ENCODE measurements at places on chromosomes 2 and 18. TPM values are rescaled to one million over a fixed set of nuclear protein-coding genes. Genes with fewer than 3 reads are reported as not detected.

- no peaks in the 10 kb centered on the region for H3K27me3 ChIP-seq
- H3K27ac ChIP-seq, result no peak overlapping the region
- no peak overlapping the region for H3K4me3 ChIP-seq
These were observed 290.2 kb upstream of the ACVR2A start for GRCh38 chr2:147554521-147555107.

GRCh38 chr18:58316396-58317342, 272.6 kb downstream of the NEDD4L start:
- no peak for DNase-seq
- H3K4me3 ChIP-seq, result no peak overlapping the region
- peaks cover 81% of the 10 kb centered on the region for H3K4me1 ChIP-seq
- H3K27me3 ChIP-seq, result no peaks in the 10 kb centered on the region

DNA sequence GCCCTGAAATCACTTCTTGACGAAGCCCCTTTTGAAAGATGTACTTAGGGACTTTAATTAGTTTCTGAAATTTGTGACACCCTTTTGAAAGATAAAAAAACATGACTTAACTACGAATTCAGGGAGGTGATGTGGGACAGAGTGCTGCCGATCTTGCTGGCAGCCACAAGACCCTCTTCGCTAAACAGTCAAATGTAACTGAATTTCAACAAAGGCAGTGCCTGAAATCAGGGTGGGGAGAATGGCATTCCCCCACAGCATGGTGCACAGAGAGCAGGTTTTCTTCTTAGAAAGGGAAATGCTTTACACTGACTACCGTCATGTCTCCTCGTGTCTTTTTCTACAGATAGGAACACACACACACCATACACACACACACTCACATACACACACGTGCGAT, 640.2 kb upstream of the POU3F3 start:
- H3K27me3 ChIP-seq, result no peaks in the 10 kb centered on the region
- no peak for DNase-seq
- no peak overlapping the region for H3K4me3 ChIP-seq
- H3K27ac ChIP-seq, result no peak overlapping the region

DNA sequence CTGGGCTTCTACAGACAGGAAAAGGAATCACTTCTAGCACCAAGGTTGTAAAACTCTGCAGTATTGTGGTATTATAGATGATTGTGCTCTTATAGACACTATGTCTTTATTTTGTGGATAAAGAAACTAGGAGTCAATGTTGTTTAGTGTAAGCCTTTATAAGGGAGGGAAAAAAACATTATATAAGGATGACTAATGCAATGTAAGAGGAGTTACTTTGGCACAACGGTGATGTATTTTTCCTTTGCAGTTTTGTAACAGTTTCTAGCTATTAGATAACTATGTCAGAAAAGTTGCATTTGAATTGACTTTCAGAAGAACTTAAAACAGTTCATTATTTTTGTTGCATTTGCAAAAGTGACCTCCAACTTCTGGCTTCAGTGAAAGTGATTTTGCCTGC, 545.4 kb downstream of the CCDC85A start:
- no peak overlapping the region for H3K27ac ChIP-seq
- H3K4me1 ChIP-seq, result no peaks in the 10 kb centered on the region
- DNase-seq, result no peak
- no peak overlapping the region for H3K4me3 ChIP-seq

- no peaks in the 10 kb centered on the region for H3K36me3 ChIP-seq
- no peak overlapping the region for H3K4me3 ChIP-seq
- no peaks in the 10 kb centered on the region for H3K4me1 ChIP-seq
- no peak overlapping the region for H3K27ac ChIP-seq
These were observed 1.0 kb downstream of the PLEK start for GRCh38 chr2:68366083-68366560.

DNA sequence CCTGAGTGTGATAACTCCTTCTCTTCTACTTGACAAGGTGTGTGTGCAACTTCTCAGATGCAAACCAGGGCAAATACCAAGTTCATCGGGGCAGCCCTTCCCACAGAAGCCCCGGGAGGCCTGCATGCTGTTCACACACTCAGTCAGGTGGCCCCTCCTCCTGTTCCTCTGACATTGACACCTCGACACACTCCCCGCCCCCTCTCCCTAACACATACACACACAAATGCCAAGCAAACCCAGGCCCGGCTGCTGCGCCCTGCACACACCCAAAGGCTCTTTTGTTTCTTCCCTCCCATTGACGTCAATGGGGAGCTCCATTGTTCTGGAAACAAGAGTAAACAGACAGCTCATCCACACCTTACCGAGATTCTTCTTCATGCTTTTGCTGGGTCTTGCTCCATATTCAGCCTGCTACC, 1.7 kb upstream of the PER2 start:
- H3K27me3 ChIP-seq, result no peaks in the 10 kb centered on the region
- no peaks in the 10 kb centered on the region for H3K36me3 ChIP-seq
- H3K27ac ChIP-seq, result peak overlapping the region; percentile 99
- peaks cover 63% of the 10 kb centered on the region for H3K4me1 ChIP-seq
- peak overlapping the region; percentile 65 for H3K4me3 ChIP-seq

GRCh38 chr2:123746006-123746405, 279.1 kb upstream of the CNTNAP5 start:
- DNase-seq, result no peak
- H3K27ac ChIP-seq, result no peak overlapping the region
- no peaks in the 10 kb centered on the region for H3K36me3 ChIP-seq
- H3K4me3 ChIP-seq, result no peak overlapping the region
- no peaks in the 10 kb centered on the region for H3K27me3 ChIP-seq

- H3K36me3 ChIP-seq, result no peaks in the 10 kb centered on the region
- no peaks in the 10 kb centered on the region for H3K4me1 ChIP-seq
- H3K4me3 ChIP-seq, result no peak overlapping the region
- H3K27me3 ChIP-seq, result peaks cover 1% of the 10 kb centered on the region
These were observed 105.6 kb upstream of the SALL3 start for GRCh38 chr18:78873926-78874500.

DNA sequence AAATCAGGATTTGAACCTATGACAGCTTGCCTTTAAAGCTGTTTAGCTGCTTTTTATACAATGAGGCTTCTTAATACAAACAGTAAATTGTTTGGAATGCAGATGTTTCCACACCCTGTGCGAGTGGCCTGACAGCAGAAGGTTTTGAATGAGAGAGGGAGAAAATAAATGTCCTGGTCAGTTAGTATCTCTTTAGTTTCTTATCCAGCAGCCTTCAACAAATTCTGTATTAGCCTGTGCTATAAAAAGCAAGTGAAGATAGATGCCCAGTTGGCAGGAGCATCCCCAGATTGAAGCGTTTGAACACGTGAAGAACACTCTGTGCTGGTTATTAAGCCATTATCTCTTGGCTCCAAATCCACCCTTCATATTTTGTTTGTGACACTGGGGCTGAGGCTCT, 70.6 kb downstream of the CERS6 start:
- H3K4me3 ChIP-seq, result no peak overlapping the region
- no peaks in the 10 kb centered on the region for H3K27me3 ChIP-seq
- H3K4me1 ChIP-seq, result peaks cover 9% of the 10 kb centered on the region
- H3K27ac ChIP-seq, result no peak overlapping the region

DNA sequence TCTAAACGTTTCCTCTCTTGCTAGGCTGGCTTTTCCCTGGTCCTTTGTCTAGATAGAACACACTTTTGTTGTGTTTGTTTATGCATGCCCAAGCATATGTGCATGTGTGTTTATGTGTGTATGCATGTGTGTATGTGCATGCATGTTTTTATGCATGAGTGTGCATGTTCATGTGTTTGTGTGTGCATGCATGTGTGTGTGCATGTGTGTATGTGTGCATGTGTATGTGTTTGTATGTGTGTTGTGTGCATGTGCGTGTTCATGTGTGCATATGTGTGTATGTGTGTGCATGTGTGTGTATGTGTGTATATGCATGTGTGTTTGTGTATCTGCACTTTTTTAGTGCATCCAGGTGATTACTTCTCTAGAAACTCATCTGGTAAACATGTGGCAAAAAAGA, 558.0 kb downstream of the GALR1 start:
- no peaks in the 10 kb centered on the region for H3K27me3 ChIP-seq
- no peaks in the 10 kb centered on the region for H3K4me1 ChIP-seq
- no peaks in the 10 kb centered on the region for H3K36me3 ChIP-seq
- no peak overlapping the region for H3K4me3 ChIP-seq
- DNase-seq, result no peak
- H3K27ac ChIP-seq, result no peak overlapping the region

DNA sequence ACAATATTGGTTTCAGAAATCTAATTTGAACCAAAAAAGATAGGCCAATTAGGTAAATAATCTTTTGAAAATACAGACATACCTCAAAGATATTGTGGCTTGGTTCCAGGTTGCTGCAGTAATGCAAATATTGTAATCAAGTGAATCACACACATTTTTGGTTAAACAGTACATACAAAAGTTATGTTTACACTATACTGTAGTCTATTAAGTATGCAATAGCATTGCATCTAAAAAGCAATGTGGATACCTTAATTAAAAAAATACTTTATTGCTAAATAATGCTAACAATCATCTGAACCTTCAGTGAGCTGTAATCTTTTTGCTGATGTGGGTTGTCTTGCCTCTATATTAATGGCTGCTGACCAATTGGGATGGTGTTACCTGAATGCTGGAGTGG, 67.3 kb downstream of the KYNU start:
- no peaks in the 10 kb centered on the region for H3K27me3 ChIP-seq
- peaks cover 10% of the 10 kb centered on the region for H3K36me3 ChIP-seq
- H3K27ac ChIP-seq, result no peak overlapping the region

GRCh38 chr18:13108330-13108729, 110.2 kb upstream of the LDLRAD4 start:
- peaks cover 15% of the 10 kb centered on the region for H3K4me1 ChIP-seq
- no peak overlapping the region for H3K4me3 ChIP-seq
- H3K27me3 ChIP-seq, result no peaks in the 10 kb centered on the region
- H3K36me3 ChIP-seq, result peaks cover 39% of the 10 kb centered on the region

DNA sequence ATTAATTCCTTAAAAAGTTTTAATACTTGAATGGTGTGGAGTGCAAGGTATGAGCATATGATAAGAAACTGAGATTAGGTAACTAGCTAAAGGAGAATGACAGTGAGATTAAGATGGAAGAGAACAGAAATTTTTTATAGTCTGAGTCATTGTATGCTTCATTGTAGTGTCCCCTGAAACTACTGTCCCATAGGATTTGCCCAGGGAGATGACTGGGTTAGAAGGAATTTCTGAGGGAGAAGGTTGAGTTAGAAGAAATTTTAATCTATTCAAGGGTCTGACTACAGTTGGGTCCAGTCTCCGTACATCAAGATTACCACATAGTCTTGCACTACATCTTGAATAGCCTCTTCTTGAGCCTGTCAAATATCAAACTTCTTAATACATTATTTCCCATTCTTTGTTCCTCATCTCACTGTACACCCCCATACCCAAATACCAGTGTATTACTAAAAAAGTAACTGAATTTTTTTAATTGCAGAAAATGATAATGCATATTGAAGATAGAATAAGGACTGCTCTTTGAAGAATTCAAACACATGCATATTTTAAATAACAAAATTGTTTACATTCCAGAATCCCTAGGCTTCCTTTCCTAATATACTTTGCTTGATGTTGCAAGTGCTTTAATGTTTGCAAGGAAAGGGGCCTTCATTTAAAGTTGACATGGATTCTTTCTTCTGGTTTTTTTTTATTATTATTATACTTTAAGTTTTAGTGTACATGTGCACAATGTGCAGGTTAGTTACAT, 314.3 kb upstream of the COL3A1 start:
- no peak for DNase-seq
- H3K27me3 ChIP-seq, result no peaks in the 10 kb centered on the region

DNA sequence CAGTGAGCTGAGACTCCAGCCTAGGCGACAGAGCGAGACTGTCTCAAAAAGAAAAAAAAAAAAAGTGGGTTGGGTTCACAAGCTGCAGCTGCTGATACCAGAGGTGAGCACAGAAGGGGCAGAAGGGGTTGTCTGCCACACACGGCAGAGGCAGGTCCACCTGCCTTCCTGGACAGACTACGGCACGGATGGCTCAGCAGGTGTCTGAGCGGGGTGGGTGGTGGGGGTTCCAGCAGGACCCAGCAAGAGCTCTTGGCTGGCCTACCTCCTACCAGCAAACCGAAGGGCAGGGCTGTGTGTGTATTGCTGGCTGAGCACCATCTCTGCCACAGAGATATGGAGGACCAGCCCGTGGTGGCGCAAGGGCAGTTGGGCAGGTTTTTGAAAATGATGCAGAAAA, 130.4 kb upstream of the ASB18 start:
- H3K36me3 ChIP-seq, result no peaks in the 10 kb centered on the region
- H3K27ac ChIP-seq, result no peak overlapping the region
- DNase-seq, result no peak
- no peaks in the 10 kb centered on the region for H3K4me1 ChIP-seq
- peaks cover 3% of the 10 kb centered on the region for H3K27me3 ChIP-seq
- no peak overlapping the region for H3K4me3 ChIP-seq

- H3K36me3 ChIP-seq, result no peaks in the 10 kb centered on the region
- no peaks in the 10 kb centered on the region for H3K4me1 ChIP-seq
- no peak for DNase-seq
- H3K27me3 ChIP-seq, result no peaks in the 10 kb centered on the region
These were observed 15.9 kb downstream of the EFEMP1 start for GRCh38 chr2:55907686-55908085.

- no peaks in the 10 kb centered on the region for H3K4me1 ChIP-seq
- no peaks in the 10 kb centered on the region for H3K27me3 ChIP-seq
- H3K27ac ChIP-seq, result no peak overlapping the region
- H3K36me3 ChIP-seq, result no peaks in the 10 kb centered on the region
- DNase-seq, result no peak
These were observed 66.1 kb downstream of the PDE1A start for GRCh38 chr2:182360663-182361260.

DNA sequence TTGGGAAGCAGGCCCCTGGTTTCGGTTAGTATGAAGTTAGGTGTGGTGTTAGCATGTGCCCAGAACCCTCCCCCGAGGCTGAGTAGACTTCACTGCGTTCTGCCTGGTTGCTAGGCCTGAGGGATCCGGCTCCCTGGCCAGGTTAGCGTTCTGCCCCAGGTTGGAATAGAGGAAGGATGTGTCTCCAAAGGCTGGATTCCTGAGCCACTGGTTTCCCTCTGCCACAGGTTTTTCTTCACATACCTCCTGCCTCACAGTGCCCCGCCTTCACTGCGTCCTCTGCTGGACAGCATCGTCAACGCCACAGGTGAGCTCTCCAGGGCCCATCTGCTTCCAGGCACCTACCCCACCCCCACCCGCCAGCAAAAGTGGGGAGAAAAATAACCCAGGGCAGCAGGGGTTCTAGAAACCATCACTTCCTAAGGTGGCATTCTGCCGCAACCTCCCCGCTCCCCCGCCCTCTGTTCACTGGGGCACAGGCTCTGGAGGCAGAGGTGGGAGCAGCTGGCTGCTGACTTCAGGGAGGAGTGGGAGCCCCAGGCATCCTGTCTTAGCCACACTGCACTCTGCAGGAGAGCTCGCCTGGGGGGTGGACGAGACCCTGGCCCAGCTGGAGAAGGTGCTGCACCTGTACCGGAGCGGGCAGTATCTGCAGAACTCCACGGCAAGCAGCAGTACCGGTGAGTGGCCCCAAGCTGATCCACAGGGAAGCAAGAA, 7.1 kb downstream of the PKDCC start:
- H3K4me3 ChIP-seq, result no peak overlapping the region
- peak; percentile 68 for DNase-seq
- peaks cover 24% of the 10 kb centered on the region for H3K36me3 ChIP-seq
- H3K27me3 ChIP-seq, result no peaks in the 10 kb centered on the region
- H3K4me1 ChIP-seq, result peaks cover 83% of the 10 kb centered on the region

ACMSD gene
- total RNA-seq, result not detected

FOXD4L1 gene
- total RNA-seq, result 0.14 TPM

DSG3 gene
- not detected for total RNA-seq

FZD7 gene
- total RNA-seq, result 0.13 TPM

SERPINB2 gene
- total RNA-seq, result 0.11 TPM

CNGA3 gene
- total RNA-seq, result not detected

UGT1A9 gene
- not detected for total RNA-seq

ATP6V1B1 gene
- not detected for total RNA-seq

CHRNG gene
- total RNA-seq, result not detected

SH3BP4 gene
- 34.6 TPM for total RNA-seq

IL1B gene
- not detected for total RNA-seq

All from HepG2 (cell line).